ENCODE measurements at places on chromosomes 6 and 20.

DNA sequence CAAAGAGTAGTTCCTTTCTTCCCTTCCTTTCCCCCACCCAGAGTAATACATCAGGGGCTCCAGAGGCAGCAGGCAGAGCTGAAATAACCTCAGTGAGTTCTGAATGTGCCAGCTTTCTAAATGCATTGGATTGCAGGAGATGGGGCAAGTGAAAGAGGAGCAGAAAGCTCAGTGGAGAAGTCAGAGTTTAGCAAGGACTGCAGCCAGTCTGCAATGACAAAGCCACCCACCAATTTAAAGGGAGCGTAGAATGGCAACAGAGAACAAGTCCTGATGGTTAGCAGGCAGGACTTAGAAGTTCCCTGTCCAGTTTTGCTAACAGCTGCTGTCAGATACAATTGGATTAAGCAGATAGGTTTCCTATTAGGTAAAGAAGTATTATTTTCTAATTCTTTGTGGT, 203.4 kb upstream of the RIN2 start:
- no peak for DNase-seq

DNA sequence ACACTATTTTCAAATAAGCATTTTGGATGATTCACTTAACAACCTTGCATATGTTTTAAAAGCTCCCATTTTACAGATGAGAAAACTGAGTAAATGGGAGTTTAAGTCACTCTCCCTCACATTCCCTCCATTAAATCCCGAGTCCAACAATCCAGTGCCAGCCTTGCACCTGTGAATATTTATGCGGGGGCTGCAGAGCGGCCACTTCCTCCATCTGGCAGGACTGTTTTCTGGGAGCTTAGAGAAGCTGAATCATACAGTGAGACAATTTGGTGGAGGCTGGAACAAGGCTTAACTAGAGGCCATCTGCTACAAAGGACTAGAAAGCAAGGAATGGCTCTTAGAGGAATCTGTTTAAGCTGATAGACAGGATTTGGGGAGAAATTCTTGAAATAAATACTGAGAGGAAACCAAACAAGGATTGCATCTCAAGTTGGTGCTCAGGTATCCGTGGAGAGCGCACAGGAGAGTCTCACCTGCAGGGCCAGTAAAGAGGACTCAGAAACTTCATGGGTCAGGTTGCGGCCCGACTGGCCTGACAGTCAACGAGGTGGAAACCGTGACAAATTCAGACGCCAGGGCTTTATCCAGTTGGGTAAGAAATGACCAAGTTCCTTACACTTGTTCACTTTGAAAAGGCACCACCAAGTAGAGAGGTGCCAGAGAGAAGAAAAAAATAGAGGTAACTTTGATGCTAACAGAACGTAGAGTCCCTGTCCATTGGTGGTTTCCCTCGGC, 478.5 kb downstream of the QKI start:
- DNase-seq = no peak

- no peak for DNase-seq
These were observed 699.6 kb downstream of the PHF3 start for GRCh38 chr6:64335195-64335594.

DNA sequence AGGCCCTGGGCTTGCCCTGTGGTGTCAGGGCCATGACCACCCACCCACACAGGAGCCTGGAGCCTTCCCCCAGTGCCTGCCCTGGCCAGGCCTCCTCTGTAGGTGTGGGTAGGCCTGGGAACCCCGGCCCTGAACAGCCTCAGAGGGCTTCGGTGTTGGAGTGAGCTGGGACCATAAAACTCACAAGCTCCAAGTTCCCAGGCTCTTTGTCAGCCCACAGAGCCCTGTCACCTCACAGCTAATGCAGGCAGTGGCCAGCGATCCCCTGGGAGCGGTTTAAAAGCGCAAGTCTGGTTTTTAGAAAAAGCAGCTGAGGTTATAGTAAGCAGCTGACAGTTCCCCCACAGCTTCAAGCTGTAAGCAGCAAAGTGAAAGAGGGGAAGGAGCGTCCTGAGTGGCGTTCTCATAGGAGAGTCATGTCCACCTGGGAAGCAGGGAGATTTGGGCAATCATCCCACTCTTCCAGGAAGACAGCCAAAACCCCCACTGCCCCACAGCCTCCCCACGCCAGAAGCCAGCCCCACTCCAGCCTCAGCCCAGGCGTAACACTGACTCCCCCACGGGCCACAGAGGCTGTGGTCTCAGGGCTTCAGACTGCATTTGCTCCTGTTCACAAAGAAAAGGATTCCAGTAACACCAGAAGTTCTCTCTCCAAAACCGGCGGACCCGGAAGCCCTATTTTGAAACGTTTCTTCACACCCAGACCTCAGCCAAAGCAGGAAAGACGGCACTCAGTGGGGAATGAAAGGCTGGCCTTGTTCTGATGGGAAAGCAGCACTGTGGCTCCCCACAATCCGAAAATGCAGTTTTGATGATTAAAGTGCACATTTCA, 34.3 kb upstream of the FOXC1 start:
- no peak for DNase-seq

- DNase-seq = no peak
These were observed 19.4 kb downstream of the ULBP1 start for GRCh38 chr6:149983145-149983544.

DNA sequence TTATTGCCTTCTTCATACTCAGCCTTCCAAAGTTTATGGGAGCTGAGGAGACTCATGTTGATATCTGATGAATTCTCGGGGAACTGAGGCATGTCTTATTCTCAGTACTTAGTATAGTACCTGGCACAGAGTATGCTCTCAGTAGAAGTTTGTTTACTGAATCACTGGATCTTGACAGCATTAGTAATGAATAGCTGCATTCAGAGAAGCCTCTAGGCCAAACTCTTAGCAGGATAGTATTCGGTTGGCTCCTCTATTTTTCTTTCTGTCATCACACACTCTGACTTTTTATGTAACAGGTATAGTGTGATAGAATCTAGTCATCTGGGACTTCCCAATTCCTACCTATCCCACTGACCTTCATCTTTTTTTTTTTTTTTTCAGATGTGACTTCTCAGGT, 566.4 kb upstream of the MAN1A1 start:
- DNase-seq = no peak

GRCh38 chr6:36804563-36804962, 34.7 kb downstream of the CPNE5 start:
- no peak for DNase-seq

DNA sequence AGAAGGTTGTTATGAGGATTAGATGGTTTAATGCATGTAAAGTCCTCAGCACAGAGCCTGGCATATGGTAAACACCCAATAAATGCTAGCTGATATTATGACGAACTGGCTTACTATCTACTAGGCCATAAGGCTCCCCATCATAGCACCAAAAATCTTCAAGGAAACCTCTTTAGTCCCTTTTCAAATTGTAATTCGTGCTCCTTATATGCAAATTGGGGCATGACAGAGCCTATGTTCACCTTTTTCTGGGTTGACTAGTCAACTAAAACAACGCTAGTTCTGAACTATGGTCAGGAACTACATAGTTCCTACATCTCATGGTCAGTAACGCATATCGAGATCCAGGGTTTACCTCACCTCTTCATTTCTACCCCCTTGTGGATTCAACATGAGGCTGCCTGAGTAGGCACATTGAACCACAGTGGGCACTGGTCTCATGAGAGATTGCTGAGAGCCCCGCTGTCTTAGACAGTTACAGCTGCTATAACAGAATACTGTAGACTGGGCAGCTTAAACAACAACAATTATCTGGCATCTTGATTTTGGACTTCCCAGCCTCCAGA, 97.2 kb upstream of the TNFAIP3 start:
- no peak for DNase-seq

DNA sequence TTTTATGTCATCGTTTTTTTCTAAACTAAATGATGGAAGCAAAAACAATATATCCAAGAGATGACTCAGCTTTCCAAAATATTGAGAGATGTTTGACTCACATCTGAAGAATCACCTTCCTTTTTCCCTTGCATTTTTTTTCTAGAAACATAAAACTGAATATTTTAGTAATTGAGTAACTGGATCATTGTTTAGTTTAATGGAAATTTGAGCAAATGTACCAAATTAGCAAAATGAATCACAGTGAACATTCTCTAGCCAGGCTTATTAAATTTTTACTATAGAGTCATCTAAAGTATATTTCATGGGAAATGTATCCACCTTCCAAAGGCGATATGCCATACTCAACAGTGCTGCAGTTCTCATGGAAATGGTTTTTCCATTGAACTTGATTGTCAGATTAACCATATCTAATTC, 145.5 kb downstream of the TENT5A start:
- DNase-seq = no peak

- DNase-seq = no peak
These were observed 87.7 kb downstream of the DLL1 start for GRCh38 chr6:170203212-170203611.

DNA sequence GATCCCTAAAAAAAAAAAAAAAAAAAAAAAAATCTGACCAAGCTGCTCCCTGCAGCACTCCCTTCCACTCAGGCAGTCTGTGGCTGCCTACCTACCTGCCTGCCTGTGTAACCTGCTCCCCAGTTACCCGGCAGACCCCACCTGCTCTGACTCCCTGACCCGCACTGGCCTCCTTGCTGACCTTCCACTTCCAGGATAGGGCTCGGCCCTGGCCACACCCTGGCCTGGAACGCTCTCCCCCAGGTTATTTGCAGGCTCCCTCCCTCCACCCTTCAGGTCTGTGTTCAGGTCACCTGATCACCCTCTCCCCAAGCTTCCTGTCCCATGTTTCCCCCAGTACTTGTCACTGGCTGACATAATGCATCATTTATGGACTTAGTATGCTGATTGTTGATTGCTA, 134.3 kb downstream of the SLC23A2 start:
- no peak for DNase-seq

- DNase-seq = no peak
These were observed 8.2 kb downstream of the SSR1 start for GRCh38 chr6:7304821-7305220.

- no peak for DNase-seq
These were observed 2.4 kb downstream of the NUS1 start for GRCh38 chr6:117677553-117678141.

GRCh38 chr6:145863988-145864616, 49.5 kb upstream of the FBXO30 start:
- no peak for DNase-seq

DNA sequence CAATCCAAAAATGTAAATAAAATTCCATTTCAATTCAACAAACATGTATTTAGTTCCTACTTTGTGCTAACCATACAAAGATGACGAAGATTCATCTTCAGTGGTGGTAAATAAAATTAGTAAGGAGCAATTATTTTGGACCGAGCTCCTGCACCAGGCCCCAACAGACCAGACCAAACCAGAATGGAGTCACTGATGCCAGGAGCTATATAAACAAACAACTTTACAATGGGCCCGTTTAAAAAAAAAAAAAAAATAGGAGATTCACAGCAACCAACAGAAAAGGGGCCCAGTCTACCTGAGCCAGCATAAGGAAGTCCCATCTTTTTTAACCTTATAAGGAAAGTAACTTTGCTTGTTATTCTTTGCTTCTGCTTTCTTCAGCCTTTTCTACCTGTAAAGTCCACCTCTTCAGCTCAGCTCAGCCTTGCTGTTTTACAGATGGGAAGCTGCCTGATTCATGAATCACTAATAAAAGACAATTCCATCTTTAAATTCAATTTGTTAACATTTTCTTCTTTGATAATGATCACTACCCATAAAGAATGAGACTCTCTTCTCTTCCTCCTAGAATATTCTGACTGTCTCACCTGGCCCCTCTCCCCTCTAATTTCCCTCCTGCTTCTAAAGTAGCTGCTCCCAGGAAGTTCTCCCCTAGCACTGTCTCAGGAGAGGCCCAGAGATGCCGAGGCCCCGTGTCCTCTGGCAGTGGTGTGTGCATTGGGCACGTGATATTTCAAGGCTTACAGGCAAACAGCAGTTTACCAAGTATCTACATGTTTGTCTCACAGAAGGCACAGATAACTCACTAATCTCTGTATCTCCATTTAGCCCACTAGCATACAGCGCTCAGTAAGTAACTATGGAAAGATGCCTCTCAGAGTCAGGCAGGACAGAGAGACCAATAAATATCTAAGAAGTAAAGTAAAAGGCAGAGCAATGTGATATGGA, 8.4 kb downstream of the MBOAT1 start:
- DNase-seq = no peak

- DNase-seq = peak; percentile 40
These were observed 38.6 kb downstream of the OVOL2 start for GRCh38 chr20:18019068-18019467.

DNA sequence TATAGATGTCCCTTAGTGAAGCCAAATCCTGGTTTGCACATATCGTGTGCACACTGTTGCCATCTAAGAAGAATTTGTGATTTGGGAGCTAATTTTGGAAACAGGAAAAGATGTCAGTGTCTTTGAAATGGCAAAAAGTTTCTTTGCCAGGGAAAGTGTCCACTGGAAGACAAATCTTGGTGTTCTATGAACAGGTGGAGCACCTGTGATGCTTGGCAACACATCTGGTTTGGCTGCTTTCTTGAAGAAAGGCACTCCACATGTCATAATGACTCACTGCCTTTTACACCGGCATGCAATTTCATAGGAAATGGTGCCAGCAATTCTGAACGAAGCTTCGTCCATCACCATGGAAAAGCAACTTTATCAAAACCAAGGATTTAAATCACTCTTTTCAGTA, 1040.0 kb upstream of the MAP3K7 start:
- DNase-seq = no peak

DNA sequence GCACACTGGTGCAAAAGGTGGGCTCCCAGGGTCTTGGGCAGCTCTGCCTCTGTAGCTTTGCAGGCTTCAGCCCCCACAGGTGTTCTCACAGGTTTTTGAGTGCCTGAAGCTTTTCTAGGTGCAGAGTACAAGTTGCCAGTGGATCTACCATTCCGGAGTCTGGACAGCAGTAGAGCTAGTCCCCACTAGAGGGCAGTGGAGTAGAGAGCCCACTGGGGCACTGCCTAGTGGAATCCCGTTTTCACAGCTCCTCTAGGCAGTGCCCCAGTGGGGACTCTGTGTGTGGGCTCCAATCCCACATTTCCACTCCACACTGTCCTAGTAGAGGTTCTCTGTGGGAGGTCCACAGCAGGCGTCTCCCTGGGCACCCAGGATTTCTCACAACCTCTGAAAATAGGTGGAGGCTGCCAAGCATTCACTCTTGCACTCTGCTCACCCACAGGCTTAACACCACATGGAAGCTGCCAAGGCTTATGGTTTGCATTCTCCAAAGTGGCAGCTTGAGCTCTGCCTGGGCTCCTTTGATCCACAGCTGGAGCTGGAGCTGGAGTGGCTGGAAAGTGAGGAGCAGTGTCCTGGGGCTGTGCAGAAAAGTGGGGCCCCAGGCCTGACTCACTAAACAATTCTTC, 86.3 kb upstream of the PROKR2 start:
- DNase-seq = peak; percentile 9

GRCh38 chr6:16665992-16666391, 95.3 kb downstream of the ATXN1 start:
- DNase-seq = no peak
